ENCODE measurements at places on chromosomes 13 and 19. TPM values are rescaled to one million over a fixed set of nuclear protein-coding genes. Genes with fewer than 3 reads are reported as not detected.

The SIGLEC11 gene
- not detected for total RNA-seq

The GRWD1 gene
- 39.3 TPM for total RNA-seq

The TRIM13 gene
- 36.3 TPM for total RNA-seq

The C19orf85 gene
- not detected for total RNA-seq

The AKT2 gene
- total RNA-seq: 20.2 TPM

The RFPL4AL1 gene
- not detected for total RNA-seq

The TBC1D4 gene
- total RNA-seq: 87.3 TPM

The NMRK2 gene
- not detected for total RNA-seq

The STOML3 gene
- total RNA-seq: not detected

The ETV2 gene
- 0.13 TPM for total RNA-seq

The LRRC25 gene
- total RNA-seq: not detected

The DGKH gene
- total RNA-seq: 36.6 TPM

The HNRNPA1L2 gene
- total RNA-seq: 1.5 TPM

The ITGBL1 gene
- total RNA-seq: 3.2 TPM

The TMEM86B gene
- total RNA-seq: 0.32 TPM

The PSENEN gene
- 12.3 TPM for total RNA-seq

The PSPN gene
- total RNA-seq: 0.65 TPM

The TRAPPC5 gene
- 52.0 TPM for total RNA-seq

The RAB3A gene
- 0.16 TPM for total RNA-seq

Measured in bladder microvascular endothelial cell (primary cell).